Left forelimb (tissue), 1 donor: ENCODE measurements at places on chromosomes 13 and 19.

DNA sequence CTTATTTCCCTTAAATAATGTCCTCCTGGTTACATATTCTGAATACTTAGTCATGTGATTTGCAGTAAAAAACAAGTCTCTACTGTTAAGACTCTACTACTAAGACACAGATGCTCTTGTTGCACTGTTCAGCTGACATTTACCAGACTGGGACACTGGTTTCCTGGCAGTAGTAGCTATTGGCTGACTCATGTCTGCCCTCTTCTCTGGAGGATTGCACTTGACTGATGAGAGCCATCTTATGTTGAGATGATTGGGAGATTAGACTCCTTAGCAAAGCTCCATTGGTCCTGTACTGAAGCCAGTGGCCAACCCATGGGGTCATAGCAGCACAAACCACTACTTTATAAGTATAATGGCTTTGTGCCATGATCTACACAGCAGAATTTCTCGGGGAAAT, 1672.6 kb upstream of the PCDH20 start:
- DNase-seq = no peak

GRCh38 chr19:38395381-38396114, 7.1 kb downstream of the SPRED3 start:
- DNase-seq = no peak

DNA sequence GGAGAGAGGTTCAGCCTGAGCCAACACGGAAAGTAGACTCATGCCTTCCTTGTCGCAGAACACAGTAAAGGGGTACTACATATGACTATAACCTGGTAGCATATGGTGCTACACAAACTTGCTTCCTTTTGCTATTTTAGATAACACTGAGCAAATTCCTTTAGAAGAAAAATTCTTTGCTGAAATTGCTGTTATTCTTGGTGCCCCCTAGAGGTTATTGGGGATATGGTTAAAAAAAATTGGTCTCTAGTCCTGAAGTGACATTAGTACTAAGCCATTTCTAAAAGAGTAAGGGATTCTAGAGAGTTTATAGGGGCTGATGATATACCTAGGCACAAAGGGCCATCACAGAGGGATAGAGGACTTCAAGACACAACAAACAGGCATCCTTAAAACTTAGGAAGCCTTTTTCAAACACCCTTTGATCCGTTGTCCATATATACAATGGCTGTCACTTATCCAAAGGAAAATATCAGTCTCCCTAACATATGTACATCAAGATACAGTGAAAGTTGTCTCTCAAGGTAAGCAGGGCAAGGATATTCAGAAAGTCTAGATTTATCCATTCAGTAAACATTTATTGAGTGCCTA, 13.9 kb upstream of the HS6ST3 start:
- DNase-seq = no peak

DNA sequence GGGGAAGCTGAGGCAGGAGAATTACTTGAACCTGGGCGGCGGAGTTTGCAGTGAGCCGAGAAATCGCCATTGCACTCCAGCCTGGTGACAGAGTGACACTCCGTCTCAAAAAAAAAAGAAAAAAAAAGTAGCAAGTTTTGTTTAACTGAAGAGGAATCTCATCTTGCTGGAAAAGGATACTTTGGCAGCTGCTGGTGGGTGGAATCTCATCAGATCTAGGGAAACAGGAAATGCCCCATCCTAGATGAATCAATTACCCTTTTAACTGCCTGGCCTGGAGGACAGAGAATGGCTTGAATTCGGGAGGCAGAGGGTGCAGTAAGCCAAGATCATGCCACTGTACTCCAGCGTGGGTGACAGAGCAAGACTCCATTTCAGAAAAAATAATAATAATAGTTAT, 8.4 kb downstream of the ZNF320 start:
- no peak for DNase-seq

- no peak for DNase-seq
Observed at GRCh38 chr13:80586356-80586755, 245.4 kb upstream of the SPRY2 start.

- DNase-seq = no peak
Observed at GRCh38 chr13:109654341-109655205, 131.8 kb downstream of the IRS2 start.

DNA sequence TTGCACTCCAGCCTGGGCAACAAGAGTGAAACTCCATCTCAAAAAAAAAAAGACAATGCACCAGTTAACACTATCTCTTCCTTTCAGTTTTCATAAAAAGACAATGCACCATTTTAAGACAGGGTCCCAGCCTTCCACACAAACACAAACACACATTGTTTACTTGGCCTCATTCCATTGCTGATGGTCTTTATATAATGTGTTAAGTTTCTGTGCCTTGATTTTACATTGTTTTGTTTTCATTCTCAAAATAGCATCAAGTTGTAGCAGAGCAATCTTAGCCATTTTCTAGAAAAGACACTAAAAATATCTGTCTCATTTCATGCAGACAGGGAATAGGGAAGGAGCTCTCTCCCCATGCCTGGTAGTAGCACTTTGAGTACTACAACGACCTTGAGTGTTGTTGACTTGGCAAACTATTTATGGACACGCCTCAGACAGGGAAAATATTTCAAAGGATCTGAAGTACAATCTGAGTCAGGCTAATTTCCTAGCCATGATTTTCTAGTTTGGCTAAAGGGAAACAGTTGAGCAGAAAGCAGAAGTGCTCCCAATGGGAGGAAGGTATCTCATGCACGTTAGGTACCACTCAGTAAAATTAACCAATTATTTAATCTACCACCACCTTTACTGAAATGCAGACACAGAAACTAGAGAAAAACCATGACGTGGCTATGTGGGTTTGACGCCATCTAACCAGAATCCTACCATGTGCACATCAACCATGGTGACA, 120.6 kb downstream of the ABCC4 start:
- no peak for DNase-seq

DNA sequence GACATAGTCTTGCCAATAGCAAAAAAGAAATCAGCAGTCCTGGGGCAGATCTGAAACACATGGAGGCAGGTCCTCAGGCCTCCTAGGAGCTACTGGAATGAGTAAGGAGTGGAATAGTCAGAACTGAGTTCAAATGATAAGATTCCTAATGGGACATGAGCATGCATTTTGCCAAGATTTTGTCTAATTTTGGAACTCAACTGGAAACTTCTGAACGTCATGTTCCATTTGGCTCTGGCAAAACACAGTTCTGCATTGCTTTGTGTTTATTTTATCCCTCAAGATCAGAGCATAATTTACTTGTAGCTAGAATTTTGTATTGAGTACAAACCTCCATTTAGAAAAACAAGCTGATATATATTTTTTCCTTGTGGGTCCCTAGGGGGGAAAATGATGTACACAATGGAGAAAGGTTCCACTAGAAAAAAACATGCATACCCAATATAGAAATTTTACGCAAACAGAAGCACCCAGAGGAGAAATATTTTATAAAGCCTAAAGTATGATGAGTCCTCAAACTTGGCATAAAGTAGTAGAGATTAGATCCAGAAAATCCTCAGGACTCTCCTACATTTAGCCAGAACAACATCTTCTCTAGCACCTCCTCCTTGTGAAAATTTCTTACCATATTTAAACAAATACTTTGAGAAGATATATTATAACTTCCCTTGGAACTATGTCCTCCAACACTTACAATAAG, 149.0 kb upstream of the SERP2 start:
- no peak for DNase-seq

GRCh38 chr13:102517959-102518358, 78.8 kb upstream of the TPP2 start:
- no peak for DNase-seq

DNA sequence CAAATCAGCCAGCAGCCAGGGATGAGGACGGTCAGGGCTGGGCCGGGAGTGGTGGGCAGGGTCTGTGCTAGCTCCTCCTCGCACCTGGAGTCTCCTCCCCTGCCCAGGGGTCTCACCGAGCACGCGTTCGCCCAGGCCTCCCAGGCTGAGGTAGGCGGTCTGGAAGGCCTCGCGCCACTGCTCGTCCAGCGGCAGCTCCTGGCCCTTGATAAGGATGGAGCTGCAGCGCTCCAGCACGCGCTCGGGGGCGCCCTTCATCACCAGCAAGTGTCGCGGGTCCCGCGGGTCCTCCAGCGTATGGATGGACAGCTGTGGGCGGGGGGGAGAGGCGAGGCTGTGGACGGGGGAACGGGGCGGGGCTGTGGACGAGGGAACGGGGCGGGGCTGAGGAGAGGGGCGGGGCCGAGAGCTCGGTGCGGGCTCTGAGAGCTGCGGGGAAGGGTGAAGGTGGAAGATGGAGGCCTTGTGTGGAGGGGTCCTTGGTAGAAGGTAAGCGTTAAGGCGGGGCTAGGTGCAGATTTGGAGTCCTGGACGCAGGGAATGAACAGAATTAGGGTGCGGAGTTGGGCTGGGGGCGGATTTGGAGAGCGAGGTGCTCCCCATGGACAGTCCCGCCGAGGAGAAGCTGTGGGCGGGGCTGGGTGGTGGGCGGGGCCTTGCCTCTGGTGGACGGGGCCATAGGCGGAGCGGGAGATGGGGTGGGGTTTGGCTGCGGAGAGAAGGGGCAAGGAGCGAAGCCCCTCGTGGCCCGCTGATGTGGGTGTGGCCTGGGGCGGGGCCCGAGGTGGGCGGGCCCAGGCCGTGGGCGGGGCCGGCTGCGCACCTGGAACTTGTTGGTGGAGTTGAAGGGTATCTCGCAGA, 5.7 kb downstream of the ATP4A start:
- DNase-seq = peak; percentile 80

GRCh38 chr19:5575590-5575989, 7.8 kb upstream of the TINCR start:
- DNase-seq = no peak
